Left renal cortex interstitium (tissue), 4 donors: ENCODE measurements at places on chromosomes 2 and 18.

DNA sequence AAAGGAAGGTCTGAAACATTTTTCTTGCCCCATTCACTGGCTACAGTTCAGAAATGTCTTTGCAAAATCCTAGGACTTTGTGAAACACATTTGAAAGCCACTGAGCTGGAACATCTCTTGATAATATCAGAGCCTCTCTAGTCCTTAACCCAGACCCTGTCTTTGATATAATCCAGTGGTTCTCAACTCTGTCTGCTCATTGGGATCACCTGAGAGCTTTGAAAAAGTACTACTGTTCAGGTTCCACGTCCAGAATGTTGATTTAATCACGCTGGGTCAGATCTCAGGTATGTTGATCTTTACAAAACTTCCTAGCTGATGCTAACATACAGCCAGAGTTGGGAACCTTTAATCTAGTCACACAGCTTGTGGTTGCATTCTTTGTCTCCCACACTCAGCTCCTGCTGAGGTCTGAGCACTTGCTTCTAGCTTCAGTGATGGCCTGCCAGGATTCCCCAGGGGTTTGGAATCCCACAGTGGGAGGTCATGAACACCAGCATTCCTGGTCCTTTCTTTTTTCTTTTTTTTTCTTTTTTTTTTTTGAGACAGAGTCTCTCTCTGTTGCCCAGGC, 262.7 kb downstream of the SETBP1 start:
- no peak for DNase-seq

DNA sequence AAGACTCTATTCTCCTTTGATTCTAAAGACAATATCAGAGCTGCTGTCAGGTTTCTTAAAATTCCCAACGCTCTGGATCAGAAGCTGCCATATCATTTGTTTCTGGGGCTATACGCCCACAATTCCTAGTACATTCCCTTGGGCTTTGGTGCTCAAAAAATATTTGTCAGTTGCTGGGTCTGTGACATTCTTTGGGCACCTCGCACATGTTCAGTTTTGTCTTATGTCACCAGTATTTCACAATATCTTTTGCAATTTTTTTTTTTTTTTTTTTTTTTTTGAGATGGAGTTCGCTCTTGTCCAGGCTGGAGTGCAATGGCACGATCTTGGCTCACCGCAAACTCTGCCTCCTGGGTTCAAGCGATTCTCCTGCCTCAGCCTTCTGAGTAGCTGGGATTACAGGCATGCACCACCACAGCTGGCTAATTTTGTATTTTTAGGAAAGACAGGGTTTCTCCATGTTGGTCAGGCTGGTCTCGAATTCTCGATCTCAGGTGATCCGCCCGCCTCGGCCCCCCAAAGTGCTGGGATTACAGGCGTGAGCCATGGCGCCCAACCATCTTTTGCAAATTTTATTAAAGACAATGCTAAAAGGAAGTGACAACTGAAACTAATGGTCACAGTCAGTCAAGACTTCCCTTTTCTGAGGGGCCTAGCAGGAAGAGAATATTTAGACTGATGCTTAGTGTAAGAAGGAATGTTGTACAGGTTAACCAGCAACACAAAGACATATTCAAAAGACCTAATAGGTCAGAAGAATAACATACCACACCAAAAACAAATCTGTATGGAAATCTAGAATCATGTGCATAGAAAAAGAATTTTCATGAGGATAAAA, 6.8 kb downstream of the ZNF397 start:
- no peak for DNase-seq

DNA sequence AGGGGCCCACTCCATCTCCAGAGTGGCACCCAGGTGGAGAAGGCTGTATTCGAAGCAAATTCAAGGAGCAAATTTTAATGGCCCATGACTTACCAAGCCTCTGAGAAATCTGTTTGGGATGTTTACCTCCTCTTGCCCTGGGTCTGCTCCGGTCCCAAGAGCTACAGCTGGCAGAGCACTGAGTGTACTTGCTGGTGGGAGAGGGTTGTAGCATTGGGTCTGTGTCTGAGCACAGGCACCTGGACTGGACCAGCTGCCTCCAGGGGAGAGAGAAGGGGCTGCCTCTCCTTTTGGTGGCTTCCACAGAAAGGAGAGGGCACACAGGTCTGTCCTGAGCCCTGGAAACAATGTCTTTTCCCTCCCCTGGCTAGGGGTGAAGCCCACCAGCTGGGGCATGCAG, 9.8 kb downstream of the EN1 start:
- no peak for DNase-seq

GRCh38 chr2:128550389-128550788, 231.7 kb upstream of the HS6ST1 start:
- no peak for DNase-seq

GRCh38 chr18:27616324-27616723, 431.2 kb upstream of the CHST9 start:
- no peak for DNase-seq

GRCh38 chr2:200416878-200417277, 93.0 kb downstream of the KCTD18 start:
- no peak for DNase-seq

DNA sequence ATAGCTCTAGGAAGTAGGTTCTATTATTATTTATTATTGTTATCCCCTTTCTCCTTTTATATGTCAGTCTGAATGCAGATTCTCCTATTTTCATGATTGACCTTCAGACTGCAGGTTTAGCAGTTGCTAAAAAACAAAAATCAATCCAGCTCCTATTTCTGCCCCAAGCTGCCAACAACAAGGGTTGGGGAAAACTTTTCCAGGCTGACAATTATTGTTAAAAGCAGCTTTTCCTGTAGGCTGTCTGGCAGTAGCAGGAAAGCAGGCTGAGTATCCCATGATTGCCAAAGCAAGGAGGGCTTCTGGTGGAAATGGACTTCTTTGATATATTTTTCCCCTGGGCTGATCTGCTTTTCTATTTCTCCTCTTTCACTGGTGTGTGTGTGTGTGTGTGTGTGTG, 78.0 kb upstream of the CTLA4 start:
- no peak for DNase-seq

- no peak for DNase-seq
Measured at GRCh38 chr2:42978887-42979415, 186.6 kb upstream of the HAAO start.

DNA sequence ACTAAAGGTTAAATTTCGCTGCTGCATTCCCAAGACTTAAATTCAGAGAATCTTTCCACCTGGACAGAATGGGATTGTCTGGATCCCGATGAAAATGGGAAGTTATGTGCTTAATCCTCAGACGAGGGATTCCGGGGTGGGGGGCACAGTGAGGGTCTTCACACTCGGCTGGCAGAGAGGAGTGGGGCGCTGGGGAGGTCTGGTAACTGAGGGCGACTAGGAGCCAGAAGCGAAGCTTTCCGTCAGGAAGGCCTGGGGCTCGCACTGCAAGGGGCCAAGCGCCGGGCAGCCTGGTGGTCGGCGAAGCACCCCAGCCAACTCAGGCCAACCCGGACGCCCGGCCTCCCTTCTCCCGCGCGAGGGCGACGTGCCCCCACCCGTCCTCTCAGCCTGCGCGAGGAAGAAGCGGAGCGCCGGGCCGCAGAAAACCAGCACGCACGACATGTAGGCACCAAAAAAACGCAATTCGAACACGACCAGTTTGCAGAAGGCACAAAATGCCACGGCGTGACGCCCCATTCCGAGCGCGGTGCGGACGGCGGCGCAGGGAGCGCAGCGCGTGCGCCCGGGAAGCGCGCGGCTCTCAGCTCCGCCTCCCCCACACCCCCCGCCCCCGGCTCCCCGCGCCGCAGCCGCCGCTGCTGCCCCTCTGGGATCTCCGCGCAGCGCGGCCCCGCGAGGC, 188.1 kb downstream of the ZEB2 start:
- DNase-seq: no peak

DNA sequence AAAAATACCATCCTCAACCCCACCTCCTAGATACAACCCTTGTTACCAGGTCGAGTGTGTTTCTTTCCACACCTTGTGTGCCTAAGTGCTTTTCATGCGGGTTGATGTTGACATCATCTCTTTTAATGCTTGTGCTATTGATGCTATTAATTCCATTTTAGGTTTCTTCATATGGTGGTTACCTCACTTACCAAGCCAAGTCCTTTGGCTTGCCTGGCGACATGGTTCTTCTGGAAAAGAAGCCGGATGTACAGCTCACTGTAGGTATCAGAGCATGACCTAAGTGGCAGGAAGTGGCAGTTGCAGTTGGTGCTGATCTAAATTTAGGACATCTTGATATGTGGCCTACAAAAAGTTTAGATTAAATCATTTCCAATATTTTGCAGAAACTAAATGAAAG, 149.9 kb upstream of the TTC39C start:
- DNase-seq: no peak

DNA sequence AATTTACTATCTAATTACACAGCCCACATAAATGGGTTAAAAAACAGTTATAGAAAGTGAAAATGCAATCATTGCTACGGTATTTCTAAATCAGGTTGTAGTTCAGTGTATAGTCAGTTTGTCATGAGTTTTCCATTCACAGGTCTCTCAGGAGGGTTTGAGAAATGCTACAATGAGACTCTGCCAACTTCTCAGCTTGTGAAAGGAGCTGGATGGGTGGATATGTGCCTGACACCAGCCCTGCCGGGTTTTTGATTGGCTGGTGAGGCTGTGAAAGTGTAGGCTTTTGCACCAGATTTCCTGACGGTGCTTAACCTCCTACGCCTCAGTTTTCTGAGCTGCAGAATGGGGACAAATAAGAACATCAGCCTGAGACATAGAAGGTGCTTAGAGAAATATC, 102.6 kb upstream of the SMIM21 start:
- no peak for DNase-seq

- no peak for DNase-seq
Measured at GRCh38 chr2:86211033-86211795, 12.0 kb downstream of the MRPL35 start.

DNA sequence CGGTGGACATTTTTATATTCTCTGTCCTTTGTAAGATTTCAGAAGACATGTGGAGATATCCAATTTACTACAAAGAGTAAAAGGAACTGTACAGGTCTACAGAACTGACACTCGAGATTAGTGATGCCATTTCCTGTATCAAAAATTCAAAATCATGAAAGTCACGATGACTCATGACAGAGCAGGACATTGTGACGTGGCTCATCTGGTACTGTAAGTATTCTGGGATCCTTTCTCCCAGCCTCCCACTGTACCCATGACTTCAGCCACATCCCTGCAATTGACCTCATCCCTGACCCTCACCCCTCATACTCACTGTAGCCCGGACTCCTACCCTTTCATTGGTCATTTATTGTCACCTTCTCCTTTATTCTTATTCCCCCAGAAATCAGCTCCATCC, 736.5 kb downstream of the EPHA4 start:
- no peak for DNase-seq

DNA sequence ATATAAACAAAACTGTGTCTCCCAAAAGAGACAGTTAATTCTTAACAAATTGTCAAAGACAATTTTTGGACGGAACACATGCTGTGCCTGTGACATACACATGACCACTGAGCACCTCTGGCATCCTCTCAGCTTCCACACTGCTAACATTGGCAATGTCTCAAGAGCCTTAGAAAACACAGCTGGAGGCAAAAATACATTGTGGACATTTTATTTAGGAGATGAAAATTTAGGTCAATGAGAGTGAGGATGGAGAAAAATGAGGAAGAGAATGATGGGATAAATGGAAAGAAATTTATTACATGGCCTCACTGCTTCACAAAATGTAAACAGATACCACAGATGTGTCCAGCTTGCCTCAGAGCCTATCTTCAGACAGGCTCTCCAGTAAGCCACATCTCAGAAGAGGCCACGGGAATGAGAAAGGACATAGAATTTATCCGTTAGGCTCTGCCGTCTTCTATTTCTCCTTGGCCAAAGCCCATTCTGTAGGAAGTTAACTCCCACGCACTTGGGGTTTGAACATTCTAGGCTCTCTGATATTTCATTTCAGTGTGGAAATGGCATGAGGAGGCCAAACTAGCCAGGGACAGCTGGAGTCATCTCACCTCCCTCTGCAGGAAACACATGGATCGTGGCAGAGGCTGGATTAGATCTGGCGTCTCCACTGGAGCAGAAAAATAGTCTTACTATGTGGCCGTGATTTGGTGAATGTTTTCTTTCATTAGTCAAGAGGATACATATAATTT, 519.4 kb upstream of the DSEL start:
- DNase-seq: peak; percentile 15

DNA sequence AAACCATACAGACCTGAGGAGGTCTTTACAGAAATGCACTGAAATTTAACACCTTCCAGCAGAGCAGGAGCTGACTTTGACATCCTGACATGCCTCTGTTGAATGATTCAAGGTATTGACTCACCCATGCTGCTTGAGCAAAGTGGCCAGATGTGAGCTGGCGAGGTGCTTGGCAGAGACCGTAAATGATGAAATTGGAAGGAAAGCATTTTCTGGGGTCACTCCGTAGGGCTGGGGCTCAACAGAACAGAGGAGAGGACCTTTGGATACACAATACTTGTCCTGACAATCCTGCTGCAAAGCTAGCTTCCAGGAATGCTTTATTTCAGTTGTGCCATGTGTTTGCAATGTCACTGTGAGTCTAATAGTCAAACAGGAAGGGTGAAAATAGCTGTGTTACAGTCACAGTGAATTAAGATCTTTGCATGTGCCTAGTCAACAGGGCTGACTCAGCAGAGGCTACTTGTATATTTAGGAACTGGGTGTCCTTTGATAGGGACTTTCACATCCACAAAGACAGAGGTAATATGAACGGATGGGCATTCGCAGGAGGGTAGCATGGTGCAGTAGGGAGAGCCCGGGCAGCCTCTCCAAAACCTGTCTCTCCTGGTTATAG, 31.6 kb upstream of the NCK2 start:
- no peak for DNase-seq

DNA sequence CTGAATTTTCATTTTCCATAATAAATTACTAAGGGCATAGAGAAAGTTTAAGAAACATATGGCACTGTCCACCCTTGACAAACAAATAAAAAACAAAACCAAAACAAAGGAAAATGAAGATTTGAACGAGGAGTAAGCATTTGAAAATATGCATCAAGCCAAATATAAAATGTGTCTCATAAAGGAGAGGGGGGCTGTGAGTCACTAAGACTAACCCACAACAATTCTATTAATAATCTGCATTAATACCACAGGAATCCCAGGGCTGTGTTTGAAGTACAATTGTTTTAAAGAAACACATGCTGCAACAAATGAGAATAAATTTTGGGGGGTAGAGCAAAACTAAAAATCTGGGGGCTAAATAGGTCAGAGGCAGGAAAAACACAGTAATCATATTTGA, 53.8 kb upstream of the STK17B start:
- DNase-seq: no peak

GRCh38 chr2:150878356-150878755, 383.3 kb downstream of the RBM43 start:
- DNase-seq: no peak

GRCh38 chr2:191030521-191031154, 16.7 kb upstream of the STAT1 start:
- DNase-seq: peak; percentile 29

DNA sequence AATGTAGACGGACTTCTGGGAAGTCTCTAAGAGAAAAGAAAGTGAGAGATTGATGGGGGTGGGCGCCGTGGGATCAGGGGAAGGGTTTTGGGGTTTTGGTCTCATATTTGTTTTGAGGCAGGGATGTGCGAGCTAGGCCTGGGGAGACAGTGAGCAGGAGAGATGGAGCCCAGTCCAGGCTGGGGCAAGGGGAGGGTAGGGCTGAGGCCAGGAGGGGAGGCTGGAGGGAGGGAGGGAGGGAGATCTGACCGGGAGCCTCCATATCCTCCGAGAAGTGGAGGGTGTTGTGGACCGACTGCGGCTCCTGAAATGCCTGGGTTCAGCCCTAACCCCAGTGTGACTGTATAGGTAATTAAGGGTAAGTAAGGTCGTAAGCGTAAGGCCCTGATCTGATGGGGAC, 72.8 kb upstream of the ODC1 start:
- no peak for DNase-seq

- no peak for DNase-seq
Measured at GRCh38 chr2:53452957-53453748, 314.5 kb upstream of the CHAC2 start.

GRCh38 chr2:38030635-38031355, 45.2 kb downstream of the CYP1B1 start:
- DNase-seq: no peak
